ENCODE measurements at places on chromosomes 7 and 10.

DNA sequence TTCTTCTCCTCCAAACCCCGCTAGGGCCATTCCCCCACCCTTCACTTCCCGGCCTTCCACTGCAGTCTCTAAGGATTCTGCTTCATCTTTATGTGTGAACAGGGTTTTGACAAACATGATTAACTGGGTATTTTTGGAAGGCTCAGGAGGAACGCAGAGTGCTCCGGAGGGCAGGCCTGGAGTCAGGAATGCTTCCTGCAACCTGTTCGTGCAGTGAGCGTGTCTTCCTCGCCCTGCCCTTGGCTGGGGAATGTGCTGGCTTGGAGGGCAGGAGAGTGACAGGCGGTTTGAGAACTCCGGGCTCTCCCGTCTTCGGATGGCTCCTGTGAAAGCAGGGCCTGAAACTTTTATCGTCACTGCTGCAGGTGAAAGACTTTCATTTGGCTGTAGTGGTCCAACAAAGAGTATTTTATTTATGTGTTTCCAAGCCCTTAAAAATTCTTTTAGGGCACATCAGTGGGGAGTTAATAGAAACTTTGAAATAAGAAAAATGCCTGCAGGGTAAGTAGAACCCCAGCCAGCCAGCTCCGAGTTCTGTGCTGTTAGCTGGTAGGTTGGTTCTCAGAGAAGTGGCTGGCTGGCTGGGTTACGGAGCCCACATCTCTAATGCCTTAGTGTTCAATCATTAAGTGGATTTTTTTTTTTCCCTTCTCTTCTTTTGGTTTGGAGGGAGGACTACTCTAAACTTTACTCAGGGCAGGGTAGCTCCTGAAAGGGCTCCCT is 51.0 kb downstream of the TCF7L2 start:
- DNase-seq = no peak

DNA sequence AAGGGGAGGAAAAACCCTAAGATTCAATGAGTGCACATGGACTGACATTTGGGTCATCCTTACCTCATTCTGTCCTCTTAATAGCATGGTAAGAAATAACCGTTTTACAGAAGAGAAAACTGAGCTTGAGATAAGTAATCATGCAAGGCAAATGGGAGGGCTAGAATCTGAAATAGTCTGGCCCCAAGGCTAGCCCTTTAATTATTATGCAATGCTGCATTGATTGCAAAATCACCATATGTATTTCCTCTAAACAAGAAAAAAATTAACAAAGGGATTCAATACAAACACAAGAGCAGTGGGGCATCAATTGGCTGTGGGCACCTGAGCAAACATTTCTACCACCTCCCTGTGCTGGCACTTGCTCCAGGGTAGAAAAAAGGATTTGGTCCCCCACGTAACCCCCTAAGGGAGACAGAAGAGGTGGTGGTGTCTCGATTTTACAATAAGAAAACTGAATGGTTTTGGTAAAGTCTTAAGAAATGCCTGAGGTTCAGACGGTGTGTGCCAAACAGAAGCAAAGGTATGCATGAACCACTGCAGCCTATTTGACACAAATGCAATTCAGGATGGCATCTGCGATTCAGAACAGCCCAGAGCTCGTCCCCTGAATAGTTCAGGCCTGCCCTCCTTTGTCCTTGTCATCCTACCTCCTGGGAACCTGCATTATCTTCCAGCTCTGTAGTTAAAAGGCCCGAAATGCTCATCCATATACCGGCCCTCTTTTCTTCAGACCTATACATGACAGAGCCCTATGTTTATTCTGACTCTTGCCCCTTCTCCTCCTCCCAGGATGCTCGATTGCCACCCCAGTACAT is 23.6 kb downstream of the PIP4K2A start:
- no peak for DNase-seq

- no peak for DNase-seq
Observed at GRCh38 chr10:72308320-72308987, 34.7 kb downstream of the DDIT4 start.

DNA sequence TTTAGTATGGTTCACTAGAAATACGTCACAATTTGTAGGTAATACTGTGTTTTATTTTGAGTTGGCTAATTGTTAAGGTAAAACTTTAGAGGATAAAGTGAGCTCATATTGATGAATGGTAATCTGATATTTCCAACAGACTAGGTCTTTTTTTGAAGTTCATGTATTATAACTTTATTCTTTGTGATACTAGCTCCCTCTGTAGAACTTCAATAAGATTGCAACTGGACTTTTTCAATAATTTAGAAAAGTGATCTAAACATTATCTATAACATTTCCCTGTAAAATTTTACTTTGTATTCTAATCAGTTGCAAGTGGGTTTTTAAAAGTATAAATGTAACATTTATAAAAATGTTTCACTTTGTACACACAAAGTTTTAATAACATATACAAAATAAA is 83.5 kb downstream of the ADK start:
- no peak for DNase-seq

- DNase-seq = no peak
Observed at GRCh38 chr7:29400437-29400836, 163.2 kb upstream of the PRR15 start.

- DNase-seq = no peak
Observed at GRCh38 chr10:75770626-75771081, 339.2 kb downstream of the LRMDA start.

- DNase-seq = no peak
Observed at GRCh38 chr7:154427533-154427932, 375.3 kb downstream of the DPP6 start.

DNA sequence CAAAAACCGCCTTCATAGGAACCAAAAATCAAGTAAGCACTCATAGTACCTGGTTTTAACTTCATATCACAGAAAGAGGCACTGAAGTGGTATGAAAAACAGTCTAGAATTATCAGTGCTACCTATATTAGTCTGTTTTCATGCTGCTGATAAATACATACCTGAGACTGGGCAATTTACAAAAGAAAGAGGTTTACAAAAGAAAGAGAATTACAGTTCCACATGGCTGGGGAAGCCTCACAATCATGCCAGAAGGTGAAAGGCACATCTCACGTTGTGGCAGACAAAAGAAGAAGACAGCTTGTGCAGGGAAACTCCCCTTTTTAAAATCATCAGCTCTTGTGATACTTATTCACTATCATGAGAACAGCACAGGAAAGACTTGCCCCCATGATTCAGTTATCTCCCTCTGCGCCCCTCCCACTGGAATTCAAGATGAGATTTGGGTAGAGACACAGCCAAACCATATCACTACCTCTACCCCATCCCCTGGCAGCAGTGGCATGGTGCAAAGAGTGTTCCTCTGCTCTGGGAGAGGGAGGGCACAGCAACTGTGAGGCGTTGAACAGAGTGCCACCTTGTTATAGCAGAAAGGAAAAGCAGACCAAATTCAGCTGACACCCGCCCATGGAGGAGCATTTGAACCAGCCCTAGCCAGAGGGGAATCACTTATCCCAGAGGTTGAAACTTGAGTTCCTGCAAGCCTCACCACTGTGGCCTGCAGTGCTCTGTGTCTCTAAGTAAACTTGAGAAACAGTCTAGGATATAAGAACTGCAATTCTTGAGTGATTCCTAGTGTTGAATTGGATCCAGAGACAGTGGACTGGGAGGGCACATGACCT is 61.9 kb upstream of the PTPRZ1 start:
- no peak for DNase-seq

DNA sequence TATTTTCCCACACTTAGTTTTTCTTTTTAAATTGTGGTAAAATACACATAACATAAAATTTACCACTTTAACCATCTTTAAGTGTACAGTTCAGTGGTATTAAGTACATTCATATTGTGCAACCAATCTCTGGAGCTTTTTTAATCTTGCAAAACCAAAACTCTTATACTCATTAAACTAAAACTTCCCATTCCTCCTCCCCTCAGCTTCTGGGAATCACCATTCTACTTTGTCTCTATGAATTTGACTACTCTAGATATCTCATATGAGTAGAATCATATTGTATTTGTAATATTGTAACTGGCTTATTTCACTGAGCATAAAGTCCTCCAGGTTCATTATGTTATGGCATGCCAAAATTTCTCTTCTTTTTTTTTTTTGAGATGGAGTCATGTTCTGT is 86.4 kb upstream of the JAZF1 start:
- DNase-seq = no peak

DNA sequence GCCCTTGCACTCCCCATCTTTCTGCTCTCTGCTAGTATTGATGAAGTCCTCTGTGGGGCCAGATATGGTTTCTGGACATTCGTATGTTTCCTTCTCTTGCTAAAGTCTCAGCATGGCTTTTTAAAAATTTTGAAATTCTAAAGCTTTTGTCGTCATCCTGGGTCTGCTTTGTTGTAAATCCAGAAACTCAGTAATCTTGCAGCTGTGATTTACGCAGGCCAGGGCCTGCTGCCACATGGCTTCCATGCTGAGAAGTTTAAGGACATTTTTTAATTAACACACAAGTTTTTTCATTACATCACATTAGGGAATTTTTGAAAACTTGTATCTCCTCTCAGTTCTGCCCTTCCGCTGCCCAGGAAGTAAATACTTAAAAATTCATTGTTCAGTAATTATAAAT is 686.1 kb upstream of the IGFBP3 start:
- DNase-seq = no peak

GRCh38 chr10:5491477-5491876 is 7.9 kb downstream of the CALML5 start:
- DNase-seq = no peak

- DNase-seq = no peak
Observed at GRCh38 chr7:30561389-30561788, 33.3 kb upstream of the GARS1 start.

DNA sequence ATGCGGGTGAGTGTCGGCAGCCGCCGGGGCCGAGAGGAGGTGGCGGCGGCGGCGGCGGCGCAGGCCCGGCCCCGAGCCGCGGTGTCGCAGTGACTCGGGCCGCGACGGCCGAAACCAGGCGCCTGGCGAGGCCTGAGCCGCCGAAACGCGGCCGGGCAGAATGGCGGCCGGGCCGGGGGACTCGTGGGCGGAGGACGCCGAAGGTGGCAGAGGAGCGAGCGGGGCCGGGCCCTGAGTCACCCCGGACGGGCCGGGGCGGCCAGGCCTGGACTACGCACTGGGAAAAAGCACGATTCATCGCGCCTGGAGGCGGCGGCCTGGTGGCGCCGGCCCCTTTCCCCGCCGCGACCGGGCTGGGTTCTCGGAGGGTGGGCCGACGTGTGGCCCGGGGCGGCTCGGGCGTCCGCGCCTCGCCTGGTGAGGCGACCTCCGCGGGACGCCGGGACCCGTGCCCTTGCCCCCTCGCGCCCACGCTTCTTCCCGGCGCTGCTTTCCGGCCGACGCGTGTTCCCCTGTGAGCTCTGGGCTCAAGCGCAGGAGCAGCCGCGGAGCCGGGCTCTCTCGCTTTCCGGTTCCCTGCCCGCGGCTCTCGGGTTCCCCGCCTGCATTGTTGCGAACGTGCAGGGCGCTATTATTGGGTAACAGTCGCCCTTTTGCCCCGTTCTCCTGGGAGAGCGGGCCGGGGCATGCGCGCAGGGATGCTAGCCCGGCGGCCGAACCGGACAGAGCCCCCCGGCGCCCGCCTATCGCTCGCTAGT is 500 bp downstream of the CUL1 start:
- DNase-seq = peak; percentile 48

- no peak for DNase-seq
Observed at GRCh38 chr7:126016722-126017121, 1087.1 kb upstream of the POT1 start.

DNA sequence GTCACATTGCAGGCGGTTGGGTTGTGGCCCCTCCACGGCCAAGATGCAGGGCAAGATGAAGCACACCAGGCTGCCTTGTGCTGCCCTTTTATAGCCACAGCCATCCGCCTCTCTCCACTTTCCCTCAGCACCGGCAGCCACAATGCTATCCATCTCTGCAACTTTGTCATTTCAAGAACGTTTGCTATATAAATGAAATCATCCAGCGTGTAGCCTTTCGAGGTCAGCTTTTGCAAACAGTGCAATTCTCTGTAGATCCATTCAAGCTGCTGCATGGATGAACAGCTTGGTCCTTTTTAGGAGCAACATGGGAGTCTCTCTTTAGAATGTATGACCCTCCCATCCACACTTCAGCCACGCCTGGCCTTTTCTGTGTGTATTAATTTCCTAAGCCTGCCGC is 6.4 kb upstream of the IL15RA start:
- DNase-seq = no peak

GRCh38 chr7:17402628-17403278 is 104.3 kb downstream of the AHR start:
- no peak for DNase-seq

DNA sequence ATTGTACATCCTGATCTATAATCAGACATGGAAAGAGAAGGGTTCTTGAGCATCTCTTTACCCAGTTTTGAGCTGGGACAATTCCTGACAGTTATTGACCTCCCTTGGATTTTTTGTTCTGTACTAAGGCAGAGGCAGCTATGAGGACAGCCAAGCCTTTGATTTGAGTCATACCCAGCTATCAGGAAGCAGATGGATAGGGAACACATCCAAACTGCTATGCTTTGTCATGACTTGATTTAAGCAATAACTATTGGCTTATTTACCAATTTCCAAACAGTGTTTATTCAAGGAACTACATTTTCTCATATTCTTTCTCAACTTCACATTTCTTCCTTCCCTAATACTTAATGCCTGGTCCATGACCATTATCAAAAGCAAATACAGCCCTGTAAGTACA is 396.4 kb upstream of the STEAP1 start:
- no peak for DNase-seq

- no peak for DNase-seq
Observed at GRCh38 chr7:129502708-129503685, 666 bp downstream of the SMKR1 start.

DNA sequence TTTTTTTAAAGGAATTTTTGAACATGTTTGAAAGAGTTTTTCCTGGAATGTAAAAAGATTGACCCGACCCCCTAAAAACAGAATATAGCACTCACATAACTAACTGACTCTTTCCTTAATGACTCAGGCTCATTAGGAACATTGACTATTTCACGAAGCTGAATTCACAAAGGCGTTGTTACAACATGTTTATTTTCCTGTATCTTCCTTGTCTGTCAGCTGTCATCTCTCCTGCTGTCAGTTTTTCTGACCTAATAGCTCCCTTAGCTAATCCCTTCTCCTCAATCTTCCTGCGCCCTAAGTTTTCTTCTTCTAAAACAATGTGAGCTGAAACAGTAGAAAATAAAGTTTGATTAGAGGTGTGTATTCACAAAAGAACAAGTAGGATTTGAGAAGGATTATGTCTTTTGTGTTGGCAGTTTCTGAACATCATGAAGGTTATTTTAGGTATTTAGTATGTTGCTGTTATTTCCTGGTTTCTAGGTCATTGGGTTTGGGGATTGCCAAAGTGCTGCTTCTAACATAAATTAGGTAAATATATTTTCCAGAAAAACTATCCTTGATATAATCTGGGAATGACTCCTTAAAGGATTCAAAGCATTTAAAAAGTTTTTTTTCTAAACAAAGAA is 4.6 kb upstream of the MDFIC start:
- no peak for DNase-seq

GRCh38 chr10:59222788-59223187 is 46.3 kb downstream of the PHYHIPL start:
- DNase-seq = no peak
